Suprapubic skin (tissue), 4 donors: ENCODE measurements at places on chromosomes 2 and 18.

GRCh38 chr18:69718912-69719547 is 228.6 kb downstream of the CD226 start:
- no peak overlapping the region for H3K27ac ChIP-seq
- no peak for DNase-seq

DNA sequence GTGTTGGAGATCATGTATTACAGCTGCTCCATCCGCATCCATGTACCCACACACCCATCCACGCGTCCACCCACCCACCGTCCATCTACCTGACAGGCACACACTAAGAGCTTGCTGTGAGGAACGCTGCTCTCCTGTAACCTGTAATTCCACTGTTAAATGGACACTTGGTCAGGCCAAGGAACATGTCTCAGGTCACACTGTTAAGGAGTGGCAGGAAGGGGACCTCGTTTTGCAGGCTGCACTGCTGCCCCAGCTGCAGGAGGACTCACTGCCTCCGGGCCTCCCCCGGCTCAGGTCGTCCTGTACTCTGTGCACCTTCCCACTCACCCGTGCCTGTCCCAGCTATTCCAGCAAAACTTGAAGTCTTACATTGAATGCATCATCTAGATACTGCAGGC is 170.5 kb downstream of the EIPR1 start:
- no peak overlapping the region for H3K27ac ChIP-seq
- H3K36me3 ChIP-seq = peaks cover 20% of the 10 kb centered on the region
- no peaks in the 10 kb centered on the region for H3K4me1 ChIP-seq

- peak overlapping the region; percentile 86 for H3K27ac ChIP-seq
- peak; percentile 60 for DNase-seq
- H3K4me1 ChIP-seq = peaks cover 46% of the 10 kb centered on the region
- H3K4me3 ChIP-seq = peak overlapping the region; percentile 68
- H3K36me3 ChIP-seq = no peaks in the 10 kb centered on the region
Observed at GRCh38 chr18:23133860-23134779, 1.2 kb upstream of the CABLES1 start.

DNA sequence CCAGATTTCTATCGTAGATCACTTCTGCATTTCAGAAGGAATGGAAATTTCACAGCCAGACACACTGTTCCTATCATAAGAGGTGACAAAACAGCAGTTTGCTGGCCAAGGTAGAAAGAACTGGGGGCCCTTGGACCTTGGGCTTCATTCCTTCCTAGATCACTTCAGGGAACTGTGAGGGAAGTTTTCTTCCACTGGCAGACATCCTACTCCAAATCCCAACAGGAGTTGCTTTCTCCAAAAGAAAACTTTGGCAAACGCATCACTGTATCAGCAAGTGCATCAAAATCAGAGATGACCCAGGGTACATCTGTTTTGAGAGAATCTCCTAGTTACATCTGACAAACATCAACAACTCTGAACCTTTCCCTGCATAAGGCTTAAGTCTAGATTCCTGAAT is 348.4 kb upstream of the KLHL29 start:
- DNase-seq = no peak
- no peaks in the 10 kb centered on the region for H3K36me3 ChIP-seq
- no peak overlapping the region for H3K27ac ChIP-seq
- H3K4me3 ChIP-seq = no peak overlapping the region

- no peak overlapping the region for H3K4me3 ChIP-seq
- no peak for DNase-seq
- H3K27ac ChIP-seq = no peak overlapping the region
- no peaks in the 10 kb centered on the region for H3K36me3 ChIP-seq
- no peaks in the 10 kb centered on the region for H3K27me3 ChIP-seq
- H3K4me1 ChIP-seq = no peaks in the 10 kb centered on the region
Observed at GRCh38 chr2:10204326-10205161, 82.0 kb downstream of the RRM2 start.

- no peak overlapping the region for H3K27ac ChIP-seq
- no peaks in the 10 kb centered on the region for H3K27me3 ChIP-seq
- H3K36me3 ChIP-seq = no peaks in the 10 kb centered on the region
- no peak for DNase-seq
- no peak overlapping the region for H3K4me3 ChIP-seq
Observed at GRCh38 chr2:5588601-5589000, 103.6 kb upstream of the SOX11 start.

GRCh38 chr18:58389745-58390144 is 239.1 kb downstream of the ALPK2 start:
- H3K27ac ChIP-seq = no peak overlapping the region
- peaks cover 13% of the 10 kb centered on the region for H3K36me3 ChIP-seq
- no peak overlapping the region for H3K4me3 ChIP-seq
- DNase-seq = no peak
- peaks cover 7% of the 10 kb centered on the region for H3K4me1 ChIP-seq
